ENCODE measurements at places on chromosomes 6 and 20.

DNA sequence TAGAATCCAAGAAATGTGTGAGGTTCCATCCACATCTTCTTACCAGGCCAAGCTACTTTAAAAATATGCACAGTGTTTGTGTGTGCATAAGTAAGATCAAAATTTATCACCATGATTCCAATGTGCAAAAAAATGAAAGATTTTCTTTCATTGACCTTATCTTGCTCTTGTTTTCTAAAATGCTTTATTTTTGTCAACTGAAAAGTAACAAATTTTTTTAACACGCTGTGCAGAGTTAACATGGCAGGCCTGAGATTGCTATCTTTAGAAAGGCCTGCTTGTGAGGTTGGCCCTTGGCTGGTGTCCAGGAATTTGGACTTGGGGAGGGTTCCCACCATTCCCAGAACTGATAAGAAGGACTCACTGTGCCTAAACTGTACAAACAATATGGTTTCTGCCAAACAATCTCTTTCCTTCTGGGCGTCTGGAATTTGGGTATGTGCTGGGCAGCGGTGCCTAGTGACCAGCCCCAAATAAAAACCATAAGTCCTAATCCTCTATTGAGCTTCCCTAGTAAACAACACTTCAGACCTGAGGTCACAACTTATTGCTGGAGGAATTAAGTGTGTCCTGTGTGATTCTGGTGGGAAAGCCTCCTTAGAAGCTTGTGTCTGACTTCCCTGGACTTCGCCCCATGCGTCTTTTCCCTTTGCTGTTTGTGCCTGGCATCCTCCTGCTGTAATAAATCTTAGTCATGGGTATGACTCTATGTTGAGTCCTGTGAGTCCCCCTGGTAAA lies 19.8 kb upstream of the MYLIP start:
- no peak for DNase-seq

DNA sequence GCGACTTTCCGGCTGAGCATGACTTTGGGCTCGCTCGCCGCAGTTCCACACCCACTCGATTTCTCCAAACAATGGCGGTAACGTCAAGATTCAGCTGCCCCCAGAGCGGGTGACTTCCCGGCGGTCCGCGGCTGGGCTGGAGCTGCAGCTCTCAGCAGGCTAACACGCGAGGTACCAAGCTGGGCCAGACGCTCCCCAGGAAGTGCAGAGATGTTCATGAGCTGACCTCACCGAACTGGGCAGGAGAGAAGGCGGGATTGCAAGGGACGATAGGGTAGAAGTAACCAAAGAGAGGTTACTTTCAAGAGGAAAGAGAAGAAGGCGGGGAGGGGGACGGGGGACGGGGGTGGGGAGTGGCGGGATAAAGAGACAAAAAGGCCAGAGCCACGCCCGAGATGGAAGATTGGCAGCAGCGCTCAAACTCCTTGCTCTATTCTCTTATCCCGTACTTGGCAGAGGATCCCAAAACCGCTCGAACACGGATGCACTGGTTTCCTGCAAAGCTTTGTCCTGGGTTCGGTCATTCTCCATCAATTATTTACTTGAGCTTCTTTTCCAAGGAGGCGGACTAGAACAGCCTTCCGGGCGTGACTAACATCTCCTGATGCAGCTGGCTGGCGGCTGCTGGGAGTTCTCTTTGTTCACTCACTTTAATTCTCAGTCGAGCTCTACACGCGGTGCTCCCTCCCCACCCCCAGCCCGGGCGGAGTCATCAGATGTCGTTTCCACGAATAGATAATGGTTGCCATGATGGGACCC lies at the start of gene MTCL3:
TSS of gene MTCL3 (minus strand) at position 626 of the 759 bp plus-strand sequence.
- peak; percentile 70 for DNase-seq

DNA sequence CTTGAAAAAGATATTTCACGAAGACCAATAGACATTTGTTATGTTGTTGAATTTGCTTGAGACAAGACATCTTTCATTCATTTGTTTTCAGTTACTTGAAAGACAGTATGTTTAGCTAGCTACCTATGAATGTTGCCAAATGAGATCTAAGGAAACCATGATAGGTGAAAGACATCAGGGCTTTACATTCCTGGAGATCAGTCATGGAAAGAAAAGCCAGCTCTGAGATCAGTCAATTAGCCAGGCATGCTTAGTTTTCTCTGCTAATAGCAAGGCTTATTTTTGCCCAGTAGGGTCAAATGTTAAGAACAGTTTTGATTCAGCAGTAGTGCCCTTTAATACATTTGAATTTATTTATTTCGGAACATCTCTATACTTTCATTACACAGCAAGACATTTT lies 116.5 kb upstream of the EDN1 start:
- DNase-seq = no peak

- no peak for DNase-seq
These were observed 2.7 kb upstream of the TRERF1 start for GRCh38 chr6:42454428-42454791.

GRCh38 chr20:16955971-16956370 lies 207.8 kb downstream of the OTOR start:
- DNase-seq = no peak

DNA sequence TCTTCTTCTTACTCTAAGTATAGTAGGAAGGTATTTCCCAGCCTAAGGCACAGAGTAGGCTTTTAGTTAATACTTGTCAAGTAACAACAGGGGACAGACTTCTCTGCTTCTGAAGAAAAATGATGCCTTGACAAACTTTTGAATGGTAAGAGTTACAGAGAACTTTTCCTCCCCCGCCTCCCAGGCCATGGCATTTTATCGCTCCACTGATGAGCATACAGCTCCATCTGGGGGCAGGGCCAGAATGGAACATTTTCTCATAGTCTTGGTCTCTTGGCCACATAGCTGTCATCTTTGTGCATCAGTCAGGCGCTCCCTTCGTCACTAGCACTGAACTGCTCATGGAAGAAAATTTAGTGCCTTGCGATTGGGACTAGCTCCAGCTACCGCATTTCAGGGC lies 1066.8 kb upstream of the CITED2 start:
- DNase-seq = no peak

DNA sequence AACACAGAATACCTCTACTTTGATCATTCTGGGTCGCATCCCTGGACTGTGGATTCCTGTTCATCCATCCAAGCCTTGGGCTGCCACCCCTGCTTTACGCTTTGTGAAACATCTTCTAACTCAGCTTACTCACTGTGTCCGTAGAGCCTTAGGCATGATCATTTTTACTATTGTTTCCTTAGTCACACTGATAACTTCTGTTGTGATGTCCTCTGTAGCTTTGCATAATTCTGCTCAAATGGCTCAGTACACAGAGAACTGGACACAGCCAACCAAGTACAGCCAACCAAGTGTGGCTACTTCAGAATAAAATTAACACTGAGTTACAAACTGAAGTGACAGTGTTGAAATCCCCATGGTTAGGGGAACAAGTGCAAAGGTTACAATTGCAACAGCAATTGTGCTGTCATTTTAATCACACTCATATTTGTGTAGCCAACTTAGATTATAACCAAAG lies 8.6 kb upstream of the FKBP1A start:
- no peak for DNase-seq

DNA sequence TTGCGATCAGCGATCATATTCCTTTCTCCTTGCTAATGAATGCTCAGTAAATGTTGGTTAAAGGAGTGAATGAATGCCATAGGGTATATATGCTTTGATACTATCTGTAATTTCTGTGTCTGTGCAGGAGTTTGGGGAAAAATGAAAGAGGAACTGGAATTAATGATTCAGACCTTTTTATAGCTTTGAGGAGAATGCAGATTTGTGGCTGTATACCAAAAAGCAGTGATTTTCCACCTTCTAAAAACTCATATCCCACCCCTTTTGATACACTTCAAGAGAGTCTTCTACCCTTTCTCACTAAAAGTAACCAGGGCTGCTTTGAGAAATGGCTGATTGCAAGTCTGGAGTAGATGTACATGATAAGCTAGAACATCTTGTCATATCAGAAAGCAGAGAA lies 26.6 kb upstream of the SUMO4 start:
- no peak for DNase-seq

DNA sequence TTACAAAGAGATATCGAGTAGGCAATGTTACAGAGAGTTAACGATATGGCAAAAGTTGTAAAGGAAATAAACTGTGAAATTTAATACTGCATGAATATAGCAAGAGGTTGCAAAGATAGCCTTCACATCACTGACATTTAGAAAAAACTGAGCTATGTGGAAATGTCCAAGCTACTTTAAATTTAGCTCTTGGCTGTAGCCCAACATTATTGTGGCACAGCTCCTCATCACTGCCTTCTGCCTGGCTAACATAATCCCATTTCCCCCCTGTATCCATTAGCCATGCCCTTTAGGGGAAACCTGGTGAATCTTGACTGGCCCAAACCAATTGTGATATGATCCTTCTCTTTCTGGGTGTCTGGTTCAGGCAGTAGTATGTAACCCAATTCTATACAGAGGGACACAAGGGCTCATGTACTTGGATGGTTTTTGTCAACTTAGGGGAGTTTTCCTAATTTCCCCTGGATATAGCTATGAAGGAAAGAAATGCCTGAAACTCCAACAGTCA lies 115.4 kb downstream of the PFDN4 start:
- DNase-seq = no peak

DNA sequence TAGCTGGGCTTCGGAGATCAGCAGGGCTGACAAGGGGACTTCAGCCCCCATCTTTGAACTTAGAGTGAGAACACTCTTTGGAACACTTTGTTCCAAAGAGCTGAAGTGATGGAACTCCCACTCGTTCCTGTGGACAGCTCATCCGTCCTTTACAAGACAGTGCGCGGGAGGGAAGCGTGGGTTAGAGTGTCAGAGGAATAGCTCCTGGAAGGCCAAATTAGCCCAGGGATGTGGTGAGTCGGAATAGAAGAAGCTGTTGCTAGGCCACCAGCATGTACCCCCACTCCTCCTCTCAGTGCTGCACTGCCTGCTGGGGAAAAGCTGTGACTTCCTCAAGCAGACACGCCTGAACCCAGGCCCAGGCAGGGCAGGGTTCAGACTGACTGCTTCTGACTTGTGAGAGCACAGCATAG lies 1.7 kb downstream of the SDCBP2 start:
- no peak for DNase-seq

- no peak for DNase-seq
These were observed 6.4 kb downstream of the SYNJ2 start for GRCh38 chr6:157987788-157988699.

- DNase-seq = no peak
These were observed 42.2 kb downstream of the VSTM2L start for GRCh38 chr20:37945091-37945547.

GRCh38 chr6:117985916-117986315 lies 78.9 kb downstream of the SLC35F1 start:
- DNase-seq = no peak

DNA sequence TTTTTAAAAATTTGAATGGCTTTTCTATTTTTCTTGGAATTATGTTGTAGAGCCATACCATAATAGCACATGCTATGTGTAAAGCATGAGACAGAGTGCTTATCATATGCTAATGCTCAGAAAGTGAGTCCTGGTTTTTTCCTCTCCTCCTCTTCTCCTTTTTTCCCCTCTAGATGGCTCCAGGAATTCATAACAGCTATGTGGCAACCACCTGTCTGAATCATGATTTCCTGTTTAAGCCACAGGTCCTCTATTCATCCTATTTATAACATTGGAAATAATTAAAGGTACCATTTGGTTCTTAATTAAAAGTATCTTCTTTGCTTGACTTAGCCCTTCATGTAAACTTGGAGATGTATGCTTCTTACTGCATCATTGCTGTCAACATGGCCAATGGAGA lies 260.0 kb upstream of the MAP3K7 start:
- DNase-seq = no peak

DNA sequence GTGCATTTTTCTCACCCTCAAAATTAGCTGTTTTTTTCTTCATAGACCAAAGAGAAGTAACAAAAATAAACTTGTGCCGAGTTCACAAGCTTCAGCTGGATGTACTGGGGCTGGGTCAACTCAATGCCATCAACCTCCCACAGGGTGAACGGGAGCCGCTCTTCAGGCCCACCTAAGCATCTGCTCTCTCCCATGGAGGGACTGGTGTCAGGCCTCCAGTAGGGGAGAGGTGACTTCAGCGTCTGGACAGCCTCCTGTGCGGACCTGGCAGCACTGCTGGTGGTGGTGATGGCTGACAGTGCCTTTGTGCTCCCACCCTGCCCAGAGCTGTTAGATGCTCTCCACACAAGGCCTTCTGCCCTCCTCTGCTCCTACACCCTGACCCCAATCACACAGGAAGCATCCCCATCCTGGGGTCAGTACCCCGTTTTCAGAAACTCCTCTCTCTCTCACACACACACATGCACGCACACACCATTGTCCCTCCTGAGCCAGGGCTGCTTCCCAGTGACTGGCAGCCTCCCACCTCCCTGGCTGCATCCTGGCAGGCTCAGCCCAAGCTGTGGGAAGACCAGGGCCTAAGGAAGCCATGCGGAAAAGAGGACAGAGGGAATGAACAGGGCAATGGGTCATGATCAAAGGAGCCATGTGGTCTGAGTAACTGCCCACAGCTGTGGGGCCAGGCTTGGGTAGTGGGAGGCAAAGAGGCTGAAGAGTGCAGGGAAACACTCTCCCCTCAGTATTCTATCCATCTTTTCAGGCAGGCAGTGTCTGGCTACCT lies 17.7 kb downstream of the CST8 start:
- DNase-seq = no peak

DNA sequence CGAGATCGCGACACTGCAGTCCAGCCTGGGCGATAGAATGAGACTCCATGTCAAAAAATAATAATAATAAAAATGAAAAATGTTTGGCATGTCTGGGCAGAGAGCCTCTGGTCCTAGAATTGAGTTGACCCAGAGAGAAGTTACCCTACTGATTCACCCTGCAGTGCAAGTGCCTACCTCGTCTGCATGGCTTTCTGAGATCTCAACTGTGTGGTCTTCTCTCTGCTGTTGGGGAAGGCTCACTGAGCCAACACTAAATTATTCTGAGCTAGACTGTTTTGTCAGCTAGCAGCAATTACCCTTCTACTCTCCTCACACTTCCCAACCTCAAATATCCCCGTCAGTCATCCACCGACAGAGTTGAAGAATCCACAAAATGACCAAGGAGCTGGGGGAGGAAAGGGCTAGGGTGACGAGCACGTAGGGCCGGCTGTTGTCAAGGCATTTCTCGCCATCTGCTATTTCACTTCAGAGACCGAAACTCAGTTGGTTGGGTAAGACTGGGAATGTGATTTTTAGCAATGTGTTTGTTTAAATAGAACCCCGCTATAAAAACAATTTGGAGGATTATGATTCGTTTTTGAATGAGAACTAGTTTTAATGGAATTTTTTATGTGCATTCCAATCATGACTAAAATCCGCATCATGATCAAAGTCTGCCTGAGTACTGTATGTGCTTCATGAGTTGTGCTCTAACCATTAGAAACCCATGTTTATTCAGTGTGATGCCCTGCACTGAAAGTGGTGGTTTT lies 9.4 kb downstream of the MAS1 start:
- DNase-seq = no peak

GRCh38 chr6:15313367-15313766 lies 67.5 kb downstream of the JARID2 start:
- DNase-seq = no peak

GRCh38 chr6:13672904-13673303 lies 38.7 kb downstream of the RANBP9 start:
- DNase-seq = no peak
